ENCODE measurements at places on chromosomes 1 and 21.
A peak's percentile ranks its signal among the peaks of the same experiment; 100 is the strongest.

- DNase-seq: no peak
Observed at GRCh38 chr1:34140011-34140676, 24.9 kb downstream of the CSMD2 start.

DNA sequence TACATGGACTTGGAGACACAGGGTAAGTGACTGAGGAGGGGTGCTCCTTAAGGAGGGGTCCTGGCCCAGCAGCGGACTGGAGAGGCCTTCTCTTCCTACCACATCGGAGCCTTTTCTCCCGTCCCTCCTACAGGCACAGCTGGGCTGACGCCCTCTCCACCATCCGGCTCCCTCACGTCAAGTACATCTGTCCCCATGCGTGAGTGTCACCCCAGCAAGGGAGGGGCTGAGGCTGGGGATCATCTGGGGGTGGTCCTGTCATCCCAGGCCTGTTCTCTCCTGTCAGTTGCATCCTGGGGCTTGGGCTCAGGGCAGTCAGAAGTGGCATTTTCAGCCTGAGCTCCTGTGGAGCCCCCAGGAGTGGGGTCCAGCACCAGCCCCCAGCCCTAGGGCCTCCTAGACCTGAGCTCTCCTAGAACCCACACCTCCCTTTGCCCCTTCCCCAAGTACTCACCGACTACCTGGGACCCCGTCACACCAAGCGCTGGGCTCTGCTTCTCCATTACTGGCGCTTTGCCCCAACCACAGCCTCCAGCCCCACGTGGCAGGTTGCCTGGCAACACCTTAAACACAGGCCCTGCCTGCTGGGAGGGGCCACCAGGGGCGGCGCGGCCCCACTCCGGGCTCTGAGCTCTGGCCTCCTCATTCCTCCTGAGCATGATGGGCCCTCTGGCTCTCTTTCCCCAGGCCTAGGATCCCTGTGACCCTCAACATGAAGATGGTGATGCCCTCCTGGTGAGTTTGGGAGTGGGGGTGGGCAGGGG, 2.3 kb downstream of the LYPLA2 start:
- peak; percentile 72 for DNase-seq

DNA sequence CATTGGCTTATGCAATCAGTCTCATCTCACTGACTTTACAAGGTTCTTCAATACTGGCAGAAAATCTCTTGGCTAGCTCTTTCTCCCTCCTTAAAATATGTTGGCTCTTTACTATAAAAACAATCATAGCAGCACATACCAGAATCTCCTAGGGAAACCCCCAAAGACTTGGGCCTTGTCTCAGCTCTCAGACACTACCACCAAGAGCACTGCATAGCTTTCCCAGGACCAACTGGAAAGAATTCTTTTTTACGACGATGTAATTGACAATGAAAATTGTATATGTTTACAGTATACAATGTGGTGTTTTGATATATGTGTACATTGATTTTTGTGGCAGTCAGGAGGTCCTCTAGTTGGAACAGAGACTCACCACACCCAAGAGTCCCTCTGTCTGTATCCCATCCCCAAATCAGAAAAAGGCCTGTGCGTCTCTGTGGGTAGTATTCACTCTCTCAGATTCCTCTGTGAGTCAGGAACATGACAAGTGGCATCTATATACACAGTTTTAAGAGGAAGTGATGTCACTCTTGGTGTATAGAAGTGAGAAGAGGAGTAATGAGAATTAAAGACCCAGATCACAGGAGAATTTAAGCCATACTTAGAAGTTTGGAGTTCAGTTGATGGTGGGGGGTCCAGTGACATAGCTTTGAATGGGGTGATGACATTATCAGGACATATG, 21.1 kb downstream of the SMAP2 start:
- DNase-seq: peak; percentile 19

GRCh38 chr1:73401666-73402065, 796.3 kb downstream of the LRRIQ3 start:
- DNase-seq: no peak

DNA sequence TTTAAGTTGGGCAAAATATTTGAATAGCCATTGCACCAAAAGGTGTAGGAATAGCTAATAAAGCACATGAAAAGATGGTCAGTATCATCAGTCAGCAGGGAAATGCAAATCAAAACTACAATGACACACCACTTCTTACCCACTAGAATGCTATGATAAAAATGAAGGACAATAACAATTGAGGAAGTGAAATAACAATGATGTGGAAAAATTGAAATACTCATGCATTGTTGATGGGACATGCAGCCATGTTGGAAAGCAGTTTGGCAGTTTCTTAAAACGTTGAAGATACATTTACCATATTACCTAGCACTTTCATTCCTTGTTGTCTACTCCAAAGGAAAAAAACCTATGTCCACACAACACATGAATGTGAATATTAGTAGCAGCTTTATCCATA, 28.4 kb downstream of the HSD3B1 start:
- no peak for DNase-seq

GRCh38 chr1:240500647-240501046, 111.3 kb downstream of the GREM2 start:
- no peak for DNase-seq

DNA sequence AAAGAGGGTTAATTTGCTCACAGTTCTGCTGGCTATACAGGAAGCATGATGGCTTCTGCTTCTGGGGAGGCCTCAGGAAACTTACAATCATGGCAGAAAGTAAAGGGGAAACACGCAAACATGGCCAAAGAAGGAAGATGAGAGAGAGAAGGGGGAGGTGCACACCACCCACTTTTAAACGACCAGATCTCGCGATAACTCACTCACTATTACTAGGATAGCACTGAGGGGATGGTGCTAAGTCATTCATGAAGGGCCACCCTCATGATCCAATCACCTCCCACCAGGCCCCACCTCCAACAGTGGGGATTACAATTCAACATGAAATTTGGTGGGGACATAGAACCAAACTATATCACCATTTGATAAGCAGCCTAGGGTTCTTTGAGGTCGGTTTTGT, 2.4 kb upstream of the C1orf115 start:
- no peak for DNase-seq

DNA sequence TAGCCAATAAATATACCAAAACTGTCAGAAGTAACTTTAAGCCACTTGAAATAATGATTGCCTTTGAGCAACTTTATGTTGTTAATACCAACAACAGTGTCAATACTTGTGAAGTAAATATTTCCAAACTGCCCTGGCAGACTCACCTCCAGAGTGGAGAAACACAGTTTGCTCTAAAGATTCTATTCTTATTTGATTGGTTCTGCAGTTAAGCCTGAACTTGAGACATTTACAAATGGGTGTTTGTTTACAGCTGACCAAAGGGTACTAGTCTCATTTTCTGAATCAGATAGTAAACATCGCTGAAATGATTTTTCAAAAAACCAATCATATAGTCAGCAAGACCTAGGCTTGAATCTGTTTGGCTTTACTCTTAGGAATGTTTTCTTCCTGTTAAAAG, 1.3 kb upstream of the MYOC start:
- DNase-seq: no peak

DNA sequence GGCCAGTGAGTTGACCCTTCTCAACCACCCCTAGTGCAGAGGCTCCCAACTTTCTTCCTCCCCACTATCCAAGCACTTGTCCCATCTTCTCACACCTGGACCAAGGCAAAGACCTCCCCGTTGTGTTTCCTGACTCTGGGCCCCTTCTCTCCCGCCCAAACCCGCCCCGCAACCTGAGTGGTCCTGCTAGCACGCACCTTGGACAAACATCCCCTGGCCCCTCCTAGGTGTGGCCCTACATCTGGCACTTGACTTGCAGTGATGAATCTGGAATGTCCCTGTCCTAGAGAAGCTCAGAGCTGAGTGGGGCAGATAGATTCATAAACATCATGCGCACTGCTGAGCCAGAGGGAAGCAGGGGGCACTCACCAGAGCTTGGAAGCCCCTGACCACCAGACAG, 2.3 kb downstream of the SLC5A9 start:
- no peak for DNase-seq

DNA sequence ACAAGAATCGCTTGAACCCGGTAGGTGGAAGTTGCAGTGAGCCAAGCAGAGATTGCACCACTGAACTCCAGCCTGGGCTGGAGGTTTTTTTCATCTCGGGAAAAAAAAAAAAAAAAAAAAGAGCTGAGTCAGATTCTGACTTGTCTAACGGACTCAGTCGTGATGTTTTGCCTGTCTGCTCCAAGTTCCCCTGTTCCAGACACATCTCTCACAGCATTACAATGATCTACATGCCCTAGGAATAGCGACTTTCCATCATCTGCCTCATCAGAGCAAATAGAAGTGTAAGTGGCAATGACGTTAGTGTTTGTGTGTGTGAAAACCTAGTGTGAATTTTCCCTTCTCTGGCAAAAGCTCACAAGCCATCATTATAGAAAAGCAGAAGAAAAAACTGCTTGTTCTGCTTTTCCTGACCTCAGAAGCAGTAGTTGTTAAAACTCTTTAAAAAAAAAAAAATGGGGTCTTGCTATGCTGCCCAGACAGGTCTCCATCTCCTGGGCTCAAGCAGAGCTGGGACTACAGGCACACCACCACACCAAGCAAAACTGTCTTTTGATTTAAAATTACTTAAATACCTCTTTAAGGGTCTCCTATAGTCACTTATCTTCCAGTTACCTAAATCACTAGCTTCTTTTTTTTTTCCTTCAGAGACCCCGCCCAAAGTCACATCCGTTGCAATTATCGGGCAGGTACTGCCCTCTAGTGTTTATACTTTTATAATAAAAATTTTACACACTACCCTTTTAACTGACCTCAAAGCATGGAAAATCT, 37.3 kb downstream of the PLEKHO1 start:
- DNase-seq: peak; percentile 69

- DNase-seq: no peak
Observed at GRCh38 chr1:95657248-95657647, 423.2 kb downstream of the RWDD3 start.

GRCh38 chr1:167544447-167545093, 9.0 kb downstream of the CREG1 start:
- DNase-seq: no peak

- peak; percentile 96 for DNase-seq
Observed at GRCh38 chr1:153626904-153627714, at the start of gene S100A13. Gene S100A13 (minus strand): TSS chr1:153627505. CDS start chr1:153626472, 1,033 bp downstream.

GRCh38 chr1:21220815-21221214, 44.1 kb upstream of the EIF4G3 start:
- DNase-seq: peak; percentile 21

- peak; percentile 68 for DNase-seq
Observed at GRCh38 chr21:34795548-34796180, 126.9 kb downstream of the CLIC6 start.

All from astrocyte of the spinal cord (primary cell).